DMS53 (cell line): ENCODE measurements at places on chromosomes 2 and 18.

DNA sequence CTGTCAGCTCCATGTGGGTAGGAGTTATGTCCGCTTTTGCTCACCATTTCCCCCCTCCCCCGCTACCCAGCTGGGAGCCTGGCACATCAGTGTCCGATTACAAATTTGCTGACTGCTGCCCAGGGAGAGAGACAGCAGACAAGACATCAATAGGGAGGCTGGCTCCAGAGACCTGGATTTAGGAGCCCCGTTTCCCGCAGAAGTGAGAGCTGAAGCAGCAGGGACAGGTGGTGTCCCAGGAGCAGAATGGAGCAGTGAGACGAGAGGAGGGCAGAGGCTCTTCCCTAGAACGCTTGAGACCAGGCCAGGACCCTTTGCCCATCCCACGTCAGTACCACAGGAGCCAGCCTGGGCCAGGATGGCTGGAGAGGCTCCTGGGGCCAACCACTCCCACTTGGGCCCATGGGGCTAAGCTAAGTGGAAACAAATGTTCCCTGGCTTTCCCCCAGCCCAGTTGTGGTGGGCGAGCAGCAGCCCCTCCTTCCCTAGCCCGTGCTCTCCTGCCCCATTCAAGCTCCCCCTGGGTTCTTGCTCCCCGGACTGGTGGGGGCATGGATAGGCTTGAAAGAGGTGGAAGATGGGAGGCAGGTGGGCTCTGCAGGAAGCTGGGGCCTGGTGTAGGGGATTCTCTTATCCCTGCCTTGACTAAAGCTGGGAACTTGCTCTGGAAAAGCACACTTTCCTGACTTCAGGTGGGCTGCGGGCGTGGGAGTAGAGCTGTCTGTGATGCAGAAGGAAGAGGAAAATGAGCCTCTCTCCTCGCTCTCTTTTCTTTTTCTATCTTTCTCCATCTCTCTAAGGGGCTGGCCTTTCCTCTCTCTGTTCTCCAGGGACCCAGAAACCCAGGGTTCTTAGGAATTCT, 4.1 kb upstream of the WNT6 start:
- DNase-seq = no peak

GRCh38 chr18:41396211-41396610, 558.8 kb upstream of the PIK3C3 start:
- DNase-seq = peak; percentile 25

GRCh38 chr2:241368643-241369042, 12.6 kb downstream of the FARP2 start:
- no peak for DNase-seq

- no peak for DNase-seq
These were observed 56.4 kb downstream of the TTC32 start for GRCh38 chr2:19845323-19845920.

DNA sequence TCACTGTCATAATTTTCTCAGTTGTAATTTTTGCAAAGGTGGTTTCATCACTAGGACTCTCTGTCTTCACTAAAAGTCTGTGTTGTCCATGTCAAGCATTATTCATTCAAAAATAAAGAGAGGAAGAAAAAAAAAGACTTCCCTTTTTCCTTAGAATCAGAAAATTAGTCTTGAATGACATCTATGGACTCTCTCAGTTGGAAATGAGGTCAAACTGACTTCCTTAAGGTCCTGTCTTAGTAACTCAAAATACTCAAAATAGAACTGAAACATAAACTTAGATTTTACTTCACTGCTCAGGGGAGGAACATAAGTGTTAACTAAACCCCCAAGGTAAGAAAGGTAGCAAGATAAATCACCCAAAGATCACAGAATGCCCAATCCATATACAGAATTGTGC, 2.2 kb upstream of the ZNF407 start:
- no peak for DNase-seq

GRCh38 chr2:164143183-164143930, 407.5 kb upstream of the FIGN start:
- DNase-seq = no peak

- no peak for DNase-seq
These were observed 4.6 kb upstream of the SDC1 start for GRCh38 chr2:20229322-20230113.

DNA sequence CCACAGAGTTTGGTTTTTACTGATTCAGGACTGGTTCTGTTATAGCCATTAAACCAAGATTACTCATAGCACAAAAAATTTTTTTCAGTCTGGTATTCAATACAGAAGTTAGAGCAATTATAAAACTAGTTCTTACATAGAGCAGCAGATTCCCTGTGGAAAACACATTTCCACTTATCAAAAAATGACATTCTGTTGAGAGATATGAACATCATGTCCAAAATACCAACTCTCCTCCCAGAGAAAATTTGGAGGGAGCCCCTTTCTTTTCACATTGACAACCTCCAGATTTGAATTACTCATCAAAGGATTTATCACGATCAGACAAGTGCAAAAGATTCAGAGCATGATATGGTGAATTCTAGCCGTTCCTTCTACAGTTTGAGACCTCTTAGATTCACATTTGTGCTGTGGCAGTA, 126.8 kb upstream of the SERPINE2 start:
- no peak for DNase-seq

- DNase-seq = no peak
These were observed 159.7 kb upstream of the CCDC195 start for GRCh38 chr2:224875841-224876240.

DNA sequence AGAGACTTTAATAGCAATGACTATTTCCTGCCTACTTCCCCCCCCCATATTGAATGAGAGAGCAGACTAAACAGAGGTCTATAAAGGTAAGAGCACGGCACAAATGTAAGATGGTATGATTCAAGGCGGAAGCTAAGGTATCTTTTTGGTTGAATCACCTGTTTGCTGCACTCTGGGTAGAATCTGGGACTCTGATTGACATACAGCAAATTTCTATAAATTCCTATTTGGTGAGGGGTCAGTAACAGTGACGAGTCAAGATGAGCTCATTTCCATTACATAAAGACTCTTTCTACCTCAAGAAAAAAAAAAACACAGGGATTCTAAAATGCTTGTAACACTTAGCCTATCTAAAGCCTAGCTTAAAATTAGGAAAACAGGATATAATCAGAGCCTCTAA, 297.3 kb downstream of the TNS1 start:
- no peak for DNase-seq

- no peak for DNase-seq
These were observed 1569.5 kb upstream of the NXPH2 start for GRCh38 chr2:140349695-140350094.

DNA sequence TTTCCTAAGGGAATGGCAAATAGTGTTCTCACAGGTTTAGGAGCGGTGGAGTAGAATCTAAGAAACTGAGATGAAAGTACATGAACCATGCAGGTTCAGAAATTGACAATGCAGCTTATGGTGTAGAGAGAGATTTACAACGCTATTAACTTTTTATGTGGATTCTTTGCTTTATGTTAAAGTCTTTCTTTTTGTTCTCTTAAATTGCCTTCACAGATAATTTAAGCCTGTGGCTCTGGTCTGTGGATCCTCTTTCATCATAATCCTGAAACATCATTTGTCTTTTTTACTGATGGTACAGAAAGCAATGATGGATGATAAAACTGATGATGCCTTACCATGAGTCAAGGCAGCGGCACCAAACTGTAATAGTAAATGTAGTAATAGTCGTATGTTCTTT, 30.3 kb downstream of the SOCS6 start:
- DNase-seq = no peak

DNA sequence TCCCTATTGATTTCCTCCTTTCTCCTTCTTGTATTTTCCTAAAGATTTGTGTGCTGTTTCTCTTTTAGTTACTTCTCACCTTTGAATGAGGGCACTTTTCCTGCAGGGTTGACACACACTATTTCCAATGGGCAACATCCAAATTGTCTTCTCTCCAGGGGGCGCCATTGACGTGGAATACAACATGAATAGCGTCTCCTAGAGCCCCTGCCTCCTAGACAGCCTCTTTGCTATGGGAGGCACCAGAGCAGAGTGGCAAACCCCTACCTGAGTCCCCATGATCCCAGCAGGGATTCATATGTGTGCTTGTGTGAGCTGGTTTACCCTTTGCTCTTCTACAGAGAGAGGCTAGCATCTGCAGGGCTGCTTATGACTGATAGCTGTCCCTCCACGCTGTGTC, 61.3 kb upstream of the ITSN2 start:
- peak; percentile 66 for DNase-seq

DNA sequence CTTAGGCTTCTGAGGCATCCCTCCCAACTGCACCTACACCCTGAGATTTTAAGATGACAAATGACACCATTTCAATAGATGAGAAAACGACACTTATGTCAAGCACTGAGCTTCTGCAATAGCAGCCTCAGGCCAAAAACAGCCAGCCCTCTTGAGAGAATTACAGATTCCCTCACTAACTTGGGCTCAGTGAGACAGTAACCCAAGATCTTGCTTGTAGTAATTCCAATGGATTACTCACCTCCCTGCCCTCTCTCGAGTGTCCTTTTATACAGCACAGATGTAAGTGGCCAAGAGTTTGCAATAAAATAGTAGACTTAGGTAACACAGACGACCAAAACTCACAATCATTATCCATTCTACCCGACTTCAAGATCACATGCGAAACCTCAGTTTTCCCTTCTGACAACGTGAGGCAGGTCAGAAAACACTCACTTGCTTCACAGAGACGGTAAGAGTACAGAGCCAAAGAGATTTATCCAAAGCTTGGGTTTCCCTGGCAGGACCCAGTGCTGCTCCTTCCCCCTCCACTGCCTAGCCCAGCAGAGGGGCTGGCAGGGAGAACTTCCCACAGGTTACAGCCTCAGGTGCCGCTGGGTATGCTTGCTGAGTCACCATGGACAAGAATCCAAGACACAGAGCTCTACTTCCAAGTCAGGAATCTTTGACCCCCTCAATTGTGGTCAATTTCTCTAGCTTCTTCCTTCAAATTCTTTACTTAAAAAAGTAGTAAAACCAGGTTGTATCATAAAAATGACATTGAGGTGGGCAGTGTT, 181.4 kb downstream of the MYO5B start:
- DNase-seq = no peak

GRCh38 chr2:95314964-95315611, 17.9 kb downstream of the KCNIP3 start:
- peak; percentile 87 for DNase-seq

DNA sequence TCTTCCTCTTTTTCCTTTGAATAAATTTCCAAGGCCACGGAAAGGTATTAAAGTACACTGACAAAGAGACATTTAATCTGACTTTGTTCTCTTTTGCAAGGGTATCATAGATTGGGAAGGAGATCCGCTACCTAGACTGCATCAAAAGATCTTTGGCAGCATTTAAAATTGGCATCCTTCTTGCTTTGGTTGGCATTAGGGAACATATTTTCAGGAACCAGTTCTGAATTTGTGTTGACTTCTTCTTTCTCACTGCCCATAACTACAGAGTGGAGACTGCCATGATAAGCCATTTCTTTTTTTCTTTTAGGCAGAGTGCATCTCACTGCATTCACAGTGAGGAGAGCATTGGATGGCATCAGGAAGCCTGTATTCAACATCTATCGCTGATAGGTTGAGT, 83.4 kb downstream of the DOCK10 start:
- DNase-seq = no peak

DNA sequence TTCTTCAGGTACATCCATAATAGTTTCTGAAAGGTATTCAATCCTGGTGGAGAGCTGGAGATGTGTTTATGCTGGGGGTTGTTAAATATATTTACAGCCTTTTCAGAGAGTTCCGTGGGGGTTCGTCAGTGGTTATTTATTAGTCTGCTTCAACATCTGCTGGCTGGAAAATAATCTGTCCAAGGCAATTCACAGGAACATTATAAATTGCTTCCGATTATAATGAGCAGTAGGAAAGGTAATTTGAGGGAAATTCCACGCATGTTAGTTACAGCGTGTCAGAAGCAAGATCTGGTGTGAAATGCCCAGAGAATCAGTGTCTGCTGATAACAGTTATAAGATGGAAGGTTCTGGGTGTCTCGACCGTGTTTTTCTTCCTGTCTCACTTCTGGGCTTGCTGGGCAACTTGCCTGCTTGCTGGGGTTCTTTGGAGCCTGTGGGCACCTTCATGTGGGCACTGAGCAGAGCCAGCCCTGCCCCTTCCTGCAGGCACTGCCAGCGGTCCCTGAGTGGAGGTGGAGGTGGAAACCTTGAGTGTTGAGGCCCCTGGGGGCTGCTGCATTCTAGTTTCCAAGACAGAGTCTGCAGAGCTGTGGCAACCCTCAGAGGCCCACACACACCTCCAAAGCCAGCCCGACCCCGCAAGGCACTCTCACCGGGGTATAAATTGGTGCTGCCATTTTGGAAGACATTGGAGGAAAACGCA, 185.7 kb downstream of the FAM210A start:
- DNase-seq = no peak

- DNase-seq = no peak
These were observed 39.3 kb upstream of the EPB41L3 start for GRCh38 chr18:5582849-5583681.

DNA sequence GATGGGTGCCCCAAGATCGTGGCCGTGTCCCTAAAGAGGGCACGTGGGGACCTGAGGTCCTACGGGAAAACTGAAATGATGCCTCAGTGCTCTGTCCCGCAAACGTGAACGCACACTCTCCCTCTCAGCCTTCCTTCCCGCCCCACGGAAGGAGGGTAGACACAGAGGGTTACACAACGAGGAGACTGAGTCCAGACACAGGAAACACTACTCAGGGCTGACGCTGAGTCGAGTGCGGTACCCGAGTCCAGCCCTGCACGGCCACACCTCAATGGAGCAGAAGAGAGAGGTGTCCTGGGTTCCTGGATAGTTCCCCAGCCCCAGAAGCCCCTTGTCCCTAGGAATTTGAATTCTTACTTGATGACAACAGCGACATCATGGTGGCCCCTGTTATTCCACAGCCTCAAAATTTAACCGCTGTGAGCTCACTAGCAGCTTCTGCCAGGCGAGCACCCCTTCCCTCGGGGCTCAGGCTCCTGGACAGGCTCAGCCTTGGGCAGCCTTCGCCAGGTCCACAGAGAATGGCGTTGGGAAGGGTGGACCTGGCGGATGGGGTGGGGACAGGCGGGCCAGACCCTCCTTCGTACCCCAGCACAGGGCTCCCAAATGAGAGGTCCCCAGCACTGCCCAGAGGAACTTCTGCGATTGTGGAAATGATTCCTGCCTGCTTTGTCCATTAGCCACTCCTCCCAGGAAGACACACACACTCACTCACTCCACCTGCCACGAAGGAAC, 980 bp upstream of the RNPEPL1 start:
- peak; percentile 59 for DNase-seq

DNA sequence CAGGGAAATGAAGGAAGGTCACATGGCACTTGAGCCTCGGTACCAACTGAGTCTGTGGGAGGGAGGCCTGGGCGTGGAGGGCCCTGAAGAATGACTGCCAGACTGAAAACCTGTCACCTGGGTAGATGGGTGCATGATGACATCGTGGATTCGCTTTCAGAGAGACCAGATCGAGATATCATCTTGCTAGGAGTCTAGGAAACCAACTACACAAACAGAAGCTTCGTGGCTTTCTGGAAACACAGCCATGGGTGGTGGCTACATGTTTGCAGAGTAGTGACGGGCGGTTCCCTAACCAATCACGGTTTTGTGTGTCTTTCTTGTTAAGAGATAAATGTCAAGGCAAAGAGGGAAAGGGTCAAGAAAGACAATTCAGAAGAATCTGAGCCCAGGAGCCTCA, 155.0 kb downstream of the EIPR1 start:
- no peak for DNase-seq

DNA sequence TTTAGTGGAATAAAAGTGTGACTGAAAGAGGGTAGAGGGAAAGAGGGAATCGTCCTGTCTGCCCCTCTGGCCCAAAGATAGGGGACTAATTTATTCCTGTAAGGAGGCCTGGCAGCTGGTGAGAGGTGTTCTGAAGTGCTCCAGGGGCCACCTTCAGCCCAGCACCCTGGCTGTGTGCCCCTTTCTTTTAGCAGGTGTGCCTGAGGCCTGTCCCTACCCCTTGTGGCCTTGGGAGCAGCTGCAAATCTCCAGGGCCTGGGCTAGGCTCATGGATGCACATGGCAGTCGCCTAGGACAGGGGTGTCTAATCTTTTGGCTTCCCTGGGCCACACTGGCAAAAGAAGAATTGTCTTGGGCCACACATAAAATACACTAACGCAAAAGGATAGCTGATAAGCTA, 37.3 kb downstream of the FHOD3 start:
- no peak for DNase-seq
